Stimulated activated CD4-positive, alpha-beta T cell treated with anti-CD3 and anti-CD28 coated beads, Interleukin-4, amount 100 ng/mL, for 1 hour (primary cell): ENCODE measurements at places on chromosomes 4 and X.

DNA sequence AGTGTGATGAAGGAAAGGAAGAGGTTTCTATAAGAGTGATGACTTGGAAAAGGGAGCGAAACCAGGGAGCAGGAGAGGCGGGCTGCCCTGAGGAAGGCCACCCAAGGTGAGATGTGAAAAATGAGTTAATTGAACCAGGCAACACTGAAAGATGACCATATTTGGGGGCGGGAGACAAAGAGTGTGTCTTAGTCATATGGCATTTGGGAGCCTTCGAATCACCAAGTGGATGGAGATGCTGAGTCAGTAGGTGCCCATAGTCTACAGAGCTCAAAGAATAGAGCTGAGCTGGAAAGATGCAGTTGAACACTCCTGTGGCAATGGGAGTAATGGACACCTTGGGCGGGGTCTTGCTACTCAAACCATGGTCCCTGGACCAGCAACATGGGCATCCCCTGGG lies 8.3 kb upstream of the TLR8 start:
- no peak for DNase-seq

DNA sequence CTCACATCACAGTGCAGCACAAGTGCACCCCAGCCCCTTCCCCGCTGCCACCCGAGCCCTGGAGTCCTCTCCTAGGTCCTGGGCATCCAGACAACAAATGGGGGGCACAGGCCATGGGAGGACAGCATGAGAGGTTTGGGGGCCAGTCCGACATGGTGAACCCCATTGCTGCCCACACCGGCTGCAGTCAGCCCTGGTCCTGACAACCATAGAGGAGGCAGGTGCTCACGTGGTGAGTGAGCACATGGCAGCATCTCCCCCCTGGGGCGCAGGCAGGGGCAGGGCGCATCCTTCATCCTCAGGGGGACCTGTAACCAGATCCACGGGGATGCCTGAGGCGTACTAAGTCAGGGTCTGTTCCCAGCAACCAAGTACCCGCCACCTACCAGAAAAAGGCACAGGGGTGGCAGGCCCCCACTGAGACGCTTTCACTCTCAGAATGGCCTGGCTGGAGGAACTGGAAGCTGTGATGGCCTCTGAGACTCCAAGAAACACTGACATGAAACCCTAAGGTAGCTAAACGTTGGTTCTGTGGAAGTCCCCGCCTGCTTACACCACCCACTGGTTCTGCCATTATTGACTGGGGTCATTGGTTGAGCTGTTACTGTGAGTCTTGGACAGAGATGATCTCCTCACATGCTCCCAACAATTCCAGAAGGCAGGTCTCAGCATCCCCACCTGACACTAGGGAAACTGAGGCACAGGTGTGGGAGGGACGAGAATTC lies 6.5 kb downstream of the ZFYVE28 start:
- no peak for DNase-seq

DNA sequence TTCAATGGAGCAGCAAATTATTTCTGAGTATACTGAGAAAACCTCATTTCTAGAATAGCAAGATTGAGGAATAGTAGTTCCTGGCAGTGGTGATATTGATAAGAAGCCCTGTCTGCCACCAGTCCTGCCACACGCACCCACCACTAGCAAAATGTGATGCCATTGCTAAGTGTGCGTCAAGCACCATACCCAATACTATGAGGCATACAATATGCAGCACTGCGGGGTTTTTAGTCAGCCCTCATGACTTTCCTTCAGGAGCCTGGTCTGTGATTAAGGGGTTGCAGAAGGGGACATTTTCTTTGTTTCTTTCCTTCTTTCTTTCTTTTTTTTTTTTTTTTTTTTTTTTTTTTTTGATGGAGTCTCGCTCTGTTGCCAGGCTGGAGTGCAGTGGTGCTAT lies 128.7 kb upstream of the USP38 start:
- DNase-seq: no peak

GRCh38 chrX:9825129-9825790 lies 39.0 kb downstream of the SHROOM2 start:
- no peak for DNase-seq

DNA sequence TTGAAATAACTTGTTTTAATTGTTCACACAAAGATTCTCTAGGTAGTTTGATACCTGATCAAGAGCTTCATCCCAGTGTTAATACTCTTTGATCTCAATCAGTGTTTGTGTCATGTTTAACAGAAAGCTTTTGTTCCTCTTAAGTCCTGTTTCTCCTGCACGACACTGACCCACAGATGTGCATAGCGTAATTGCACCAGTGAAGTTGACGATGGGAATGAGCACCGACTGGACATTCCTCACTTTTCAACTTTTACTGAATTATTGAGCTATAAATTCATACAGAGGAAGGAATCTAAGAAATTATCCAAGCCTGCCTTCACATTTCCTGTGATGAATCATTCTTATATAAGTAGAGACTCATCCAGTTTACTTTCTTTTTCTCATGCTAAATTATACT lies 878.7 kb upstream of the TENM3 start:
- no peak for DNase-seq

DNA sequence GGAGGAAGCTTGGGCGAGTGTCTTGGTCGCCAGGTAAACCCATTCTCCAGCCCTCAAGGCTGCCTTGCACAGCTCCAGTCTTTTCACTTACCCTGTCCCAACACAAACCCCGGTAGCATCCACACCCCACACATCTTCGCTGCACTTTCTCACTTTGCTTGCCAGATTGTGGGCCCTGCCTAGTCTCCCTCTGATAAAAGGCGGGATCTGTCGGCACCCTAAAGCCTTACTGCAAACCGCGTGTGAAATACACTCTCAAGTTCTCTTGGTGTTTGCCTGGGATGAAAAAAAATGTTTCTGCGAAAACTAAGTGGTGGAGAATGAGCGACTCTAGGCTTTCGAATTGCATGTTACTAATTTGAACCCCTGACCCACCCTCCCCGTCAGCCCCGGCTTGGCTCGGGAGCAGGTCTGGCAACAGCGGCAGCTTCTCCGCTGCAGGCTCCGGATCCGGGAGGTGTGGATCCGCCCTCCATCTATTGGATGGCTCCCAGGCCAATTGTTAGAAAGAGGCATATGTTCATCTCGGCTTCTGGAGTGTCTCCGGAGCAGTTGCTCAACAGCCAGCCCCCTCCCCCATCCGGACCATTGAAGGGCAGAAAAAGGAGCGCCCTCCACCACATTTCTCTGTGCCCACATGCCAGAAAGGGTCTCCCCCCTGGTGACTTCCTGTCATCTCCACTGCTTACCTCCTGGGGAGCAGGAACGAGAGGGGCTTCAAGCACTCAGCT lies 3.0 kb upstream of the CITED1 start:
- DNase-seq: peak; percentile 53

GRCh38 chr4:16377887-16378286 lies 151.6 kb upstream of the TAPT1 start:
- no peak for DNase-seq

- no peak for DNase-seq
Observed at GRCh38 chrX:134571796-134572195, 86.5 kb downstream of the PLAC1 start.

DNA sequence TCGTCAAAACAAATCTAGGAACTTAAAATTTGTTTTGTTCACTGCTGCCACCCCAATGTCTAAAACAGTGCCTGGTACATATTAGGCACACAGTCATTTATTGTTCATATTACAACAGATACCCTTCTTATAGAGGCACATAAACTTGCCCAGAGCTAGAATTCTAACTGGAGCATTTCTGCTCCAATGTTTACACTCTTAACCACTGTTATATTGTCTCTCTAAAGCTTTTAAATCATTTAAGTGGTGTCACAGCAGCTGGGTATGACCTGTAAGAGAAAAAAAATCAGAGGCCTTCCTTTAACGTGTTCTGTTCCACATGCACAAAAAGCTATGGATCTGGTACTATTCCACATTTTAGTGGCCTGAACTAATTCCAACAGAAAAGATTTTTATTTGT lies 3.0 kb downstream of the UBE2D3 start:
- no peak for DNase-seq

DNA sequence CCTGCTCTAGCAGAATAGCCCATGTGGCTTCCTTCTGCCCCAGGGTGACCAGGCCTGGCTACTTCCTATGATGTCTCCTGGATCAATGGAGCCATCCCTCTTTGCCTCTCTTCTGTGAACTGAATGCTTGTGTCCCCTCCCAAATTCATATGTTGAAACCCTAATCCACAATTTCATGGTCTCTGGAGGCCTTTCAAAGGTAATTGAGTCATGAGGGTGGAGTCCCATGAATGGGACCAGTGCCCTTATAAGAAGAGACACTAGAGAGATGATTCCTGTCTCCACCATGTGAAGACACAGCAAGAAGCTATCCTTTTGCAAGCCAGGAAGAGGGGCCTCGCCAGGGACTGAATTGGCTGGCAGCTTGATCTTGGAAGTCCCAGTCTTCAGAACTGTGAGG lies 18.4 kb downstream of the CCKAR start:
- DNase-seq: no peak

GRCh38 chr4:4868040-4868757 lies 8.7 kb downstream of the MSX1 start:
- DNase-seq: no peak

DNA sequence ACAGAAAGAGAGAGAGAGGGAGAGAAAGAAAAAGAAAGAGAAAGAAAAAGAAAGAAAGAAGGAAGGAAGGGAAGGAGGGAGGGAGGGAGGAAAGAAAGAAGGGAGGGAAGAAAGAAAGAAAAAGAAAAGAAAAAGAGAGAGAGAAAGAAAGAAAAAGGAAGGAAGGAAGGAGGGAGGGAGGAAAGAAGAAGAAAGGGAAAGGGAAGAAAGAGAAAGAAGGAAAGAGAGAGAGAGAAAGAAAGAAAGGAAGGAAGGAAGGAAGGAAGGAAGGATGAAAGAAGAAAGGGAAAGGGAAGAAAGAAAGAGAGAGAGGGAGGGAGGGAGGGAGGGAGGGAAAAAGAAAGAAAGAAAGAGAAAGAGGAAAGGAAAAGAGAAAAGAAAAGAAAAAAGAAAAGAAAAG lies 10.8 kb downstream of the OPHN1 start:
- no peak for DNase-seq

DNA sequence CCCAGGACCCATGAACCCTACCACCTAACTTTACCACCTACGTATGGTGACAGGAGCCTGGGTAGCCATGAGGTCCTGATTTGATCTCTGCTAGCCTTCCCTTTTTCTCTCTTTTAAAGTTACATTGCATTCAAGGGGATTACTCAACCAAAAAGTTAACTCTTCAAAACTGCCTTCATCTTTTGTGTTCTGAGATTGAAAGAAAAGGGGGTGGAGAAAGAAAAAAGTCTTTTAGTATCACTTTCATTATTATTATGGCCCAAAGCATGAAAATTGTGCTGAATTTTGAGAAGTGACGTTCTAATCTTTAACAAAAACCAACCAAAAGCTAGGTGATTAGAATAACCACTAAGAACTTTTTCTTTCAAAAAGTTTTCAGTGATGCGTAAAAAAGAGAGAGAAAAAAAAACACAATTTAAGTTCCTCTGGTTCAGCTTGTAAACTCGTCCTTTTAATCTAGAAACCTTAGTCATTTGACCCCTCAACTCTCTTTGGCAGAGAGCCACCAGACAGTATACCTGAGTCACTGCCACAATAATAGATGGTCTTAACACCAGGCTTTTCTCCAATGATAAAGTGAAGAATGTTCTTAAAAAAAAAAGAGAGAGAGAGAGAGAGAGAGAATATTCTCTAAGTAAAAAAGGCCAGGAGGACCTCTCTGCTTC lies 347.4 kb upstream of the FGF13 start:
- DNase-seq: no peak
